Dermis microvascular lymphatic vessel endothelial cell (primary cell): ENCODE measurements at places on chromosomes 1 and 21. TPM values are rescaled to one million over a fixed set of nuclear protein-coding genes. Genes with fewer than 3 reads are reported as not detected.
A peak's percentile ranks its signal among the peaks of the same experiment; 100 is the strongest.

Gene GRIK1
- 0.39 and 6.7 TPM in 2 replicates for total RNA-seq

Gene DAB1
- under 0.01 TPM in 1 of 2 replicates, not detected in the other for total RNA-seq

Gene VANGL2
- total RNA-seq: not detected in 2 replicates

Gene PADI2
- under 0.01 TPM in 2 replicates for total RNA-seq

Gene PRDM15
- total RNA-seq: 2.8 and 4.4 TPM in 2 replicates

Gene PPIE
- total RNA-seq: 37.7 and 44.0 TPM in 2 replicates

Gene PDC
- total RNA-seq: not detected in 2 replicates

Gene B4GALT3
- 17.5 and 28.6 TPM in 2 replicates for total RNA-seq

Gene HHAT
- 1.0 and 1.8 TPM in 2 replicates for total RNA-seq

Gene ATP1A2
- not detected in 2 replicates for total RNA-seq

Gene NTMT2
- total RNA-seq: not detected in 2 replicates

Gene ZSWIM5
- 3.7 and 14.7 TPM in 2 replicates for total RNA-seq

Gene INSRR
- total RNA-seq: not detected in 2 replicates

Gene SLC5A3
- total RNA-seq: 12.5 and 20.2 TPM in 2 replicates

GRCh38 chr21:37424396-37424795, 57.8 kb downstream of the DYRK1A start:
- no peak for DNase-seq

DNA sequence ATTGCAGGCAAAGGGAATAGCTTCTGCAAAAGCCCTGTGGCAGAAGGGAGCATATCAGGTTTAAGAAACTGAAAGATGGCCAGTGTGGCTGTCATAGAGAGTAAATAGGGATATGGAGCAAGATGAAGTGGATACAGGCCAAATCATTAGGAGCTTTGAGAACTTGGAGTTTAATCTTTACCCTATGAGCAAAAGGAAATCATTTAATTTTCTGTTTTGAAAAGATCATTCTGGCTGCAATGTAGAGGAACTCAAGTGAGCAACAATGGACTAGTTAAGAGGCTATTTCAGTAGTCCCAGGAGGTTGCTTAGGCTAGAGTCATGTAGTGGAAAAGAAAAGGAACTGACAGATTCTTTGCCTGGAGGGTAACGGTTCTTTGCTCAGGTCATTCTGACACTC, 47.2 kb downstream of the RAP1A start:
- no peak for DNase-seq

DNA sequence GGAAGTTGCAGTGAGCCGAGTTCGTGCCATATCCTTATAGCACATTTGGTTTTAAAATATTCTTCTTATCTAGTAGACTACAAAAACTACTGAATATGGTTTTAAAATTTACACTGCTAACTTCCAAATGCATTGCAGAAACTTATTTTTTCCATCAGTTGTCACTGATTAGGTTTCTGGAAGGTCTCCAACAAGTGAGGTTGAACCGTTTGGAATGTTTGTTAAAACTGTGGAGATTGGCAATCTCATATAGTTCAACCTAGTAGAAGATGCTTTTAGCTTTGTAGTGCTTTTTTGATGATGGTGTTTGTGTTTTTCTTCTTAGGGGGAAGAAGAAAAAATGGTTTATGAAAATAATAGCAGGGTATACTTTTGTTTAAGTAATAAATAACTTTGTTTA, 12.9 kb downstream of the CENPF start:
- DNase-seq: no peak

GRCh38 chr21:29290240-29290639, 8.5 kb upstream of the BACH1 start:
- DNase-seq: no peak

DNA sequence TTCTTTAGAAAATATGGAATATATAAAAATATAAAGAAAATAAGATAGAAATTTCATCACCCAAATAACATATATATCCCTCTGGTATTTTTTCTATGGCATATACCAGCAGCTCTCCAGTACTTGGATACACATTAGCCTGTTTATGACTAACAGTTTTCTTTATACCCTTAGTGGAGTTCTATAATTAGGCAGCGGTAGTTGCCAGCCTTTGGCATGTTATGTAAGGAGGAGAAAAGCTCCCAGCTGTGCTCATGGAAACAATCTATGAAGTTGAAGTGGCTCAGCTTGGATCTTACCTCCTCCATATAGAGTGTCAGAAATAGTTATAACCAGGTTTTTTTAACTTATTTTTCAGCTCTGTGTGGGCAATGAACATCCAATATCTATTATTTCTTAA, 1636.8 kb downstream of the AMY1C start:
- DNase-seq: no peak

DNA sequence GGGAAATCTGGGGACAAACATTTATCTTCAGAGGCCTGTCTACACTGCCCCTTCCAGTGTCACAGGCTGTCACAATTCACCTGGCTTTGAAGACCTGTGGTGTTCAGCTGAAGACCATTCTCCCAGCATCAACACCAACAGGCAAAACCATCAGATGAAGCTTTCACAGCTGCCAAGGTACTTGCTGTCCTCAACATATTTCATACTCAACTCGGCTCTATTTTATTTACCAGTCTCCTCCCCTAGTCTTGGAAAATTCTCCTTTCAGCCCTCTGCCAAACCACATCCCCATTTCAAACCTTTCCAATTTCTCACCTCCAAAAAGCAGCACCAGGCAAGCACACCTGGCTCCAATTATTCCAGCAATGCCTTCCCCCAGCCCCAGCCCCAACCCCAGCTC, 108.8 kb downstream of the TGFBR3 start:
- DNase-seq: no peak

DNA sequence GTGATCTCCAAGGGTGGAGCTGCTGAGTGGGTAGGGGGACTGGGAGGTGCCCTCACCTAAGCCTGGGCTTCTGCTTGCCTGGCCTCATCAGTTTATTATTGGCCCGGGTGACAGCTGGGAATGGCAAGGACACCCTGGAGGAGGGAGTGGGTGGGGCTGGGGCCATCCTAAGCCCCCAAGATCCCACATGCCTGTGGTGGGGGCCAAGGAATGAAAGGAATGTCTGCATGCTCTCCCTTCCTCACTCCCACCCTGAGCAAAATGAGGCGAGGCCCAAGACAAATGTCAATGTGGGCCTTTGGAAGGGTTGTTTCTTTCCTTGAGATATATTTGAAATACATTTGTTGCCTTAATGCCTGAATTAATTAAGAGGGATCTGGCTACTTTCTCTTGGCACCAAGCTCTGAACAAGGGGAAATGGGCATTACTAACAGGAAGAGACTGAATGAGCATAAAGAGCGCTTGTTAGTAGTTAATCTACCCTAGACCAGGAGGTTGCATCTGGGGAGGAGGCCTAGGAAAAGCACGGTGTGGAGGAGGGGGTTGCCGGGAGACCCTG, 19.7 kb upstream of the CHI3L1 start:
- DNase-seq: no peak

DNA sequence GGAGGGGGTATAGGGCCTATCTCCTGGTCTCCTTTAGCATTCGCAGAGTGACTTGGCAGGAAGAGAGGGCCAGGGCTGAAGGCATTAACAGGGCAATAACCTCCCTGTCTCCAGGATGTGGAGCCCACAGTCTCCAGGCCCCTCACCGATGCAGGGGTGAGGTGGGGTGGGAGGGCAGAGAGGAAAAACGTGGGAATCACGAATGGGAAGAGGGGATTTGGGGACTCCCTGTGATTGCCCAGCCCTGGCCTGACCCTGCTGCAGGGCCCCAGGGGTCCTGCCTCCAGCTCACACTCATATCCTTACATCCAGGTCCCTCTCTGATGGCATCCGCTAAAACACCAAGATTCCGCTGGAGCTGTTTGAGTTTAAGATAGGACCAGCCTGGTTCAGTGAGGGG, 14.6 kb downstream of the TFAP2E start:
- DNase-seq: no peak

GRCh38 chr1:1290238-1290731, 10.0 kb downstream of the SCNN1D start:
- DNase-seq: no peak

- DNase-seq: no peak
Measured at GRCh38 chr21:33219954-33220353, 9.8 kb upstream of the IFNAR2 start.

GRCh38 chr1:25126562-25126961, 105.7 kb downstream of the SYF2 start:
- DNase-seq: no peak

DNA sequence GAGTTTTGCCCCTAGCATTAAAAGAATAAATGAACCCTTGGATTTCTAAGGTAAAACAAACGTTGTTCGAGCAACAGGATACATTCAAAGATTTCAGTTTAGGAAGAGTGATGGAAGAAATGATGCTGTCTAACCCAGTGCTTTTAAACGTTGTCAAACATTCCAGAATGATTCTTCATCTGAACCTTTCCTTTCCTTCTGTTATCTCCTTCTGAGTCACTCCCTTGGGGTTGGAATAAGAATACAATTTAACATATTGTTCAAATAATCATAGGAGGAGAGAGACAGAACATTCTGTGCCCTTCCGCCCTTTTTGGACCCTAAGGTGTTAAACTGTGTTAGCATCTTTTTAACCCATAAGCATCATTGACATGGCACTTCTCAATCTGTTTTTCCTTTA, 61.1 kb upstream of the RCOR3 start:
- DNase-seq: no peak

DNA sequence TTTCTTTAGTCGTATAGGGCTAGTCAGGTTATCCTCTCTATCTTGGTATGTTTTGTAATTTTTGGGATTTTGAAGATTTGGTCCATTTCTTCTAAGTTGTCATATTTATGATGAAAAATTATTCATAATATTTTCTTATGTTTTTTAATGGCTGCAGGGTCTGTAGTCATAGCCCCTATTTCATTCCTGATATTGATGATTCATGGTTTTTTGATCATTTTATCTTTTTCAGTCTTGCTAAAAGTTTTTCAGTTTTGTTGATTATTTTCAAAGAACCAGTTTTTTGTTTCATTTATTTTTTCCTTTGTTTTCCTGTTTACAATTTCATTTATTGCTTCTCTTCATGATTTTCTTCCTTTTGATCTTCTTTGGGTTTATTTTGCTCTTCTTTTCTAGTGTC, 50.2 kb downstream of the DIRAS3 start:
- no peak for DNase-seq

- DNase-seq: no peak
Measured at GRCh38 chr1:27569088-27569460, 34.9 kb downstream of the AHDC1 start.

GRCh38 chr1:186091222-186091720, 283.8 kb downstream of the TPR start:
- DNase-seq: no peak

GRCh38 chr1:78289603-78290002, 201.2 kb upstream of the PTGFR start:
- no peak for DNase-seq

- DNase-seq: peak; percentile 82
Measured at GRCh38 chr1:179141592-179142251, 59.9 kb downstream of the TOR3A start.

GRCh38 chr1:230076121-230076520, 9.1 kb downstream of the GALNT2 start:
- no peak for DNase-seq

DNA sequence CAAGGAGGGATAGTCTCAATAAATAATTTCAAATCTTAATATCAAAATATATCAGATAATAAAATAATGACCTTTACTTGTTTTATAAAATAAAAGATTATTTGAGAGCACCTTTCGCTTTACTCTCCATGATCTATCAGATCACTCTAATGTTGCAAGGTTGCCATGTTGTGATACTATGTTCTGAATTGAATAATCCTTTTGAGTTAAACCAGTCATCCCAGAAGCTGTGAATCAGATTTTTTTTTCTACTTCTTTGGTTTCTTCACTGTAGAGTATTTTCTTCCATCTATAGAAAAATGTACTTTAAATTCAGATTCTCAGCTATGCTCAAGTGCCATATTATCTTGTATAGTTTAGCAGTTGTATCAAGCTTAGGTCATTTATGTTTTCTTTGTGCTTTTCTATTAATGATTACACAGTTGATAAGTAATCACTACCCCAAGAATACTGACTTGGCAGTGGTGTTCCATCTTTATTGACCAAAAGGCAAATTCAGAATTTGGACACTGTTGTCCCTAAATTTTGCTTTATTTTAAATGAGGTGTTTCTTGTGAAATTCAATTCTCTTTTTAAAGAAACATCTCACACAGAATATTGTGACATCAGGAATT, 32.9 kb downstream of the BRDT start:
- no peak for DNase-seq
